ENCODE measurements at places on chromosomes 7 and 10.

DNA sequence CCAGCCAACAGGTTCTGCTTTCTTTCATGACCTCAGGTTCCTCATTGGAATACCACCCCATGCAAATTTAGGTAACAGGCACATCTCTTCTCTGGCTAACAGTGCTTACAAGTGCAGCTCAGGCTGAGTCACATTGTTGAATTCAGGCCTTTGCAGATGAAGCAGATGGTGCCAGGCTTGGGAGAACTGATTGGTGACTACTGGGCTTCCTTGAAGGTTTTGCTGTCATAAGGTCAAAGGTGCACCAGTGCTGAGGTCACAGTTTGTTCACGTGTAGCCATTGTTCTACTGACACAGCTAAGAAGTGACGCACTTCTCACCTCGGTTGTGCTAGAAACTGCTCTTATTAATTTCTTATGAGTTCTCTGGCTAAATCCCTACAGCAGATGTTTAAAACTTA is 128.6 kb upstream of the BMPER start:
- DNase-seq = no peak

- DNase-seq = no peak
Observed at GRCh38 chr7:142188154-142188553, 69.7 kb downstream of the PRSS58 start.

DNA sequence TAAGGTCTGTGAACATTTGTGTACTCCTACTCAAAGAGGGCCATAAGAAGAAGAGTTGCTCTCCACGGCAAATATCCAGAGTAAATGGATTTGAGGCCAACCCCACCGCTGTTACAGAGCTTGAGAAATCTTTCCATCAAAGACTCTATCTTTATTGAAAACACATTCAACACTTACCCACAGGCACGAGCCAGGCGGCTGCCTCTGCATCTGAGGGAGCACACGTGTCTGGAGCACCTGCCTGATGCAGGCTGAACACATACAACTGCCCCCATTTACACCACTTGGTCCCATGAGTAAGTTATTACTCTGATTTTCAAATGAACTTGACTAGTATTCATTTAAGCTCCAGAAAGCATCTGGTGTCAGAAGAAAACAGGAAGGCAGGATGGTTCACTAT is 38.7 kb downstream of the HBP1 start:
- DNase-seq = no peak

DNA sequence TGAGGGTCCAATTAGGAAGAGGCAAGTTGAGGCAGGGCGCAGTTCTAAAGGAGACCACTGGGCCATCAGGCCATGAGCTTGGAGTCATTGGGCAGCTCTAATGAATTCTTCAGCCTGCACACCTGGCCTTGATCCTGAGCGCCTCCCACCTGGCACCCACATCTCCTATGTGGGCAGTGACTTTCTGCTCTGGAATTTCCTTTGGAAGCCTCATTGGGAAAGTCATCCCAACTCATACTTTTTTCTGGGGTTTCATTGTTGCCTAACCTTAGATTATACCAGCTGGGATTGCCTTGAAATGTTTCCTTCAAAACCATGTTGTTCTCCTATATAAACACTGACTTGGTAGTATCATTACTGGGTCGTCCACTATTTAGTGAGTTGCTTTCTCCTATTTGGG is 54.1 kb downstream of the PLPP4 start:
- no peak for DNase-seq

DNA sequence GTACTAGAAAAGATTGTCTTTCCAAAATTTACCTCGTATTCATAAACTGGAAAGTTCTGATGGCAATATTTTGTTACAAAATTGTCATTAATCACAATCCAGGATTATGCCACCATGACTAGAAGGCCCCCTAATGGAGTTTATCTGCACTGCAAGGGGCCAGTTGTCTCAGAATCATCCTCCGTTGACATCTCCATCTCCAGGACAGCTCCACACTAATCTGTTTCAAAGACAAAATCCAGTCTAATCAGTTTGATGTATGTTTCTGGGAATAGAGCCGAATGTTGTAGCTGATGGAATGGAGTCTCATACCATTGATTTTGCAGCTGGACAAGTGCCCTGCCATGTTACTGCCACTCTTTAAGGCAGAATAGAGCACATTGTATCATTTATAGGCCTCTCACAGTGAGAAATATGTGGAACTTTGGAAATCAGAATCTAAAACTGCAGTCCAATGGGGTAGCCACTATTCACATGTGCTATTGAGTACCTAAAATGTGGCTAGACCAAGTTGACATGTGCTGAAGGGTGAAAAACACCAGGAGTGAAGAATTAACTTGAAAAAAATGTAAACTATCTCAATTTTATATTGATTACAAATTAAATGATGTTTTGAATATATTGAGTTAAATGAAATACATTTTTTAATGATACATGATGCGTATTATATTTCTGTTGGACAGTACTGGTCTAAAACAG is 38.3 kb upstream of the TOMM7 start:
- peak; percentile 9 for DNase-seq

DNA sequence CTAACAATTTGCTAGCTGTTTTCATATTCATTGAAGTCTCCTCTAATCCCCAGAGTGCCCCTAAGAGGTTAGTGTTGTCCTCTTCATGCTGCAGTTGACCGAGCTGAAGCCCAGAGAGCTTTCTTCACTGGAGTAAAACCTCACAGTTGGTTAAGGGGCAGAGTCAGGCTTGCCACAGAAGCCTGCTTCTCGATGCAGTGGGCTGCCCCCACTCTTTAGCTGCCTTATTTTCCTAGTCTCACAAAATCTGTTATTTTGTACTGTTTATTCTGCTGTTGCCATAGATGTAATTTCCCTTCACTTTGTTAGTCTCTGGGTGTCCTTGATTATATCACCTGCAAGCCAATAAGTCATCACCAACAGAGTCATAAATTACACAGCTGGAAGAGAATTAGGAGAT is 56.3 kb upstream of the ZPBP start:
- DNase-seq = no peak

DNA sequence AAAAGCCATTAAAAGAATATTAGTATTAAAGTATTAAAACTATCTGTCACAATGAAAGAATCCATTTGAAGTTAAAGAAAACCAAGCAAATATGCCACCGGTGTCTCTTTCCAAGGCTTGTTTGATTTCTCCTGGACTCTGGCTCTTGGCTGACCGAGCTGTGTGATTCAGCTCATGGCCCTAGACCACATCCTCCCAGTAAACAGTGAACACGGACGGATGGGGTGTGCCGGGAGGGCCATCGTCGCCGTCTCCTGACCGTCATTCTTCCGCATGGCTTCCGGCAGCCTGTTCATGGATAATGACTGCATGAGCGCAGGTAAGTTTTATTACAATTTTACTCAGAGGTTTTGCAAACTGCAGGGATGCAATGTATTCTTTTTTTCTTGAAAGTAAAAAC is 218.5 kb downstream of the DNAJB6 start:
- no peak for DNase-seq

- no peak for DNase-seq
Observed at GRCh38 chr10:51030480-51030879, 43.8 kb upstream of the PRKG1 start.

DNA sequence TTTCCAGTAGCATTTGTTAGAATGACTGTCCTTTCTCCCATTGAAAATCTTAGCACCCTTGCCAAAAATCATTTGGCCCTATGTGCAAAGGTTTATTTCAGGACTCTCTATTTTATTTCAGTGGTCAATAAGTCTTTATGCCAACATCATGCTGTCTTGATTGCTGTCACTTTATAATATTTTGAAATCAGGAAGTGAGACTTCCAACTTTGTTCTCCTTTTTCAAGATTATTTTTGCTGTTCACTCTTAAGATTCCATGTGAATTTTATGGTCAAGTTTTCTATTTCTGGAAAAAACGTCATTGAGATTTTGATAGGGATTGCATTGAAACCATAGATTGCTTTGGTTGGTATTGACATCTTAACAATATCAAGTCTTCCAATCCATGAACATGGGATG is 65.1 kb downstream of the PAXIP1 start:
- DNase-seq = no peak

GRCh38 chr10:94037286-94037685 is 43.6 kb downstream of the PLCE1 start:
- no peak for DNase-seq

GRCh38 chr7:77327067-77327931 is 88.8 kb downstream of the GSAP start:
- no peak for DNase-seq
